Activated CD8-positive, alpha-beta T cell treated with anti-CD3 and anti-CD28 coated beads, Interleukin-2, amount 10 ng/mL, durations not matched to agents 7 days and 5 days (primary cell): ENCODE measurements at places on chromosomes 7 and 10. TPM values are rescaled to one million over a fixed set of nuclear protein-coding genes. Genes with fewer than 3 reads are reported as not detected.

GRCh38 chr7:149478754-149479153 lies 17.9 kb upstream of the ZNF777 start:
- no peak for DNase-seq
- no peaks in the 10 kb centered on the region for H3K4me1 ChIP-seq
- no peaks in the 10 kb centered on the region for H3K27me3 ChIP-seq
- no peak overlapping the region for H3K27ac ChIP-seq

DNA sequence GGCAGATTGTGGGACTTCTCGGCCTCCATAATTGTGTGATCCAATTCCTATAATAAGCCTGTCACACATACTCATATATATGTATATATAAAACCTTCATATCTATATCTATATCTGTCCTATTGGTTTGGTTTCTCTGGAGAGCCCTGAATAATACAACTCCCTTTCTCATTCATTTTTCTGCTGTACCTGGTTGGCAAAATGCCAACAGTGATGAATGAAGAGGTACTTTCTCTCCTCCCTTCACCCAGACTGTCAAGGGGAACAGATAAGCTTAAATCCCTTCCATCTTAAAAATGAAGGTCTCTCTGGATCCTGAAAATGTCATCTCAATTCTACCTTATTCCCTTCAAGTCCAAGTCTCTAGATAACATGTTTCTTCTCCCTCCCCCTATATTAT lies 60.3 kb upstream of the FOXP2 start:
- H3K27ac ChIP-seq = no peak overlapping the region
- H3K4me3 ChIP-seq = no peak overlapping the region
- no peak for DNase-seq
- H3K27me3 ChIP-seq = no peaks in the 10 kb centered on the region
- no peaks in the 10 kb centered on the region for H3K4me1 ChIP-seq
- H3K36me3 ChIP-seq = no peaks in the 10 kb centered on the region

DNA sequence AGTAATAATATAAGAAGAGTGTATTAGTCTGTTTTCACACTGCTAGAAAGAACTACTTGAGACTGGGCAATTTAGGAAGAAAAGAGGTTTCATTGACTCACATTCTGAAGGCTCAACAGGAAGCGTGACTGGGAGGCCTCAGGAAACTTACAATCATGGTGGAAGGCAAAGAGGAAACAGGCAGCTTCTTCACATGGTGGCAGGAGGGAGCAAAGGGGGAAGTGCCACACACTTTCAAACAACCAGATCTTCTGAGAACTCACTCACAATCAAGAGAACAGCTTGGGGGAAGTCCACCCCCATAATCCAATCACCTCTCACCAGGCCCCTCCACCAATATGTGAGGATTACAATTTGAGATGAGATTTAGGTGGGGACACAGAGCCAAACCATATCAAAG lies 212.5 kb upstream of the HDAC9 start:
- no peaks in the 10 kb centered on the region for H3K4me1 ChIP-seq
- DNase-seq = no peak
- H3K27me3 ChIP-seq = no peaks in the 10 kb centered on the region
- no peak overlapping the region for H3K27ac ChIP-seq
- no peak overlapping the region for H3K4me3 ChIP-seq
- H3K36me3 ChIP-seq = no peaks in the 10 kb centered on the region

GRCh38 chr10:124450012-124450782 lies at the start of gene NKX1-2:
NKX1-2 (minus strand) TSS chr10:124450035; CDS start chr10:124449943, 92 bp downstream.
- peaks cover 73% of the 10 kb centered on the region for H3K27me3 ChIP-seq
- no peak for DNase-seq
- H3K4me1 ChIP-seq = peaks cover 14% of the 10 kb centered on the region
- H3K4me3 ChIP-seq = no peak within 1 kb of the TSS

DNA sequence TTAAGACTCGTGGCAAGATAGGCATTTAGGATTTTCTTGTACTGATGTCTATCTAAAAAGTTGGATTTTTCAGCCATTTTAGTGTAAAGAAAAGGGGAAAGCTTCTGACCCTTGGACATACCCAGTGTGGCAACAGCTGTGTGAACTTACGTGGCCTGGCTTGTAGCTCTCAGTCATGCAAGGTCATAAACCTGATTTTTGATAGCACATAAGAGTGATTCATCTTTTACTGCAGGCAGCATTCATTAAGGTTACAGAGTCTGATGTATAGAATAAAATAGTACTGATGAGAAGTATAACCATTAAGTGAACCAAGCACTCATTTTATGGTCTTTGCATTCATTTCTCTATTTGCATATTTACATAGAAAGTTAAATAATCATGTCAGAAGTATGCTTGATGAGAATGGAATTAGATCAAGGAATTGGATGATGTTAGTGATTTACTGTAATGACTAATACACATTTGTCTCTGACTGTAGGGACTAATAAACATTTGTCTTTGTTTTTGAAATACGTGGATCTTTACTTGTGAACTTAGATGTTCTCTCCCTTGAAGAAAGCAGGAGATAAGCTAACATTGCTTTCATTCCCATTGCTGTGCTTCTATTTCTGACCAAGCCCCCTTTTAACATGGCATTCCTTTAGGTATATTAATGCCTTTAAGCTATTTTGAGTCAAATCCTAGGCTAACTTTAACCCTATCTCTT lies 88.2 kb downstream of the GSDME start:
- H3K36me3 ChIP-seq = no peaks in the 10 kb centered on the region
- H3K4me1 ChIP-seq = no peaks in the 10 kb centered on the region
- H3K27ac ChIP-seq = no peak overlapping the region
- H3K27me3 ChIP-seq = no peaks in the 10 kb centered on the region
- no peak overlapping the region for H3K4me3 ChIP-seq

GRCh38 chr7:116167177-116167576 lies 43.2 kb upstream of the TES start:
- H3K36me3 ChIP-seq = peaks cover 3% of the 10 kb centered on the region
- no peak overlapping the region for H3K4me3 ChIP-seq
- H3K27ac ChIP-seq = peak overlapping the region; percentile 18

Gene PDE6C
- not detected for total RNA-seq
